ENCODE measurements at places on chromosomes 13 and 19.
A peak's percentile ranks its signal among the peaks of the same experiment; 100 is the strongest.

DNA sequence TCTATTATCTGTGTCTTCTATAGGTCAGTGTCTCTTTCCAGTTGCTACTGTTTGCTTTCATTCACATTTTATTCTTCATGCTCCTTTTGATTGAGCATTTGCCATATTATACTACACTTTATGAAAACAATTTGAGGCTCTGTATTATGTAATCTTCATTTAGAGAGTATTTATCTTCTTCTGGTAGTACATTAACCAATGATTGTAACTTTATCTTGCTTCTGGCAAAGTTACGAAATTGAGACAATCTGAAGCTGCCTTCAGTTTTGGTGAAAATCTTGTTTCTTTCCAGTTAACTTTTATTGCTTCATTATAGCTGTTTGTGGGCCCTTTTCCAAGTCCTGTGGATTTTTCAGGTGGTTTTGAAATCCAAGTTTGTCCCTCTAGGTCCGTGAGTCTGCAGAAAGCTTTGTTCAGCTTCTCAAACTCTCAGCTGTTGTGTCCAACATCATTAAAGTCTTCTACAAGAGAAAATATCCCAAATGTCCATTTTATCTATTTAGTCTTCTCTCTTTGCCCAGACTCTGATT, 1255.4 kb upstream of the SPRY2 start:
- ATAC-seq: no peak

DNA sequence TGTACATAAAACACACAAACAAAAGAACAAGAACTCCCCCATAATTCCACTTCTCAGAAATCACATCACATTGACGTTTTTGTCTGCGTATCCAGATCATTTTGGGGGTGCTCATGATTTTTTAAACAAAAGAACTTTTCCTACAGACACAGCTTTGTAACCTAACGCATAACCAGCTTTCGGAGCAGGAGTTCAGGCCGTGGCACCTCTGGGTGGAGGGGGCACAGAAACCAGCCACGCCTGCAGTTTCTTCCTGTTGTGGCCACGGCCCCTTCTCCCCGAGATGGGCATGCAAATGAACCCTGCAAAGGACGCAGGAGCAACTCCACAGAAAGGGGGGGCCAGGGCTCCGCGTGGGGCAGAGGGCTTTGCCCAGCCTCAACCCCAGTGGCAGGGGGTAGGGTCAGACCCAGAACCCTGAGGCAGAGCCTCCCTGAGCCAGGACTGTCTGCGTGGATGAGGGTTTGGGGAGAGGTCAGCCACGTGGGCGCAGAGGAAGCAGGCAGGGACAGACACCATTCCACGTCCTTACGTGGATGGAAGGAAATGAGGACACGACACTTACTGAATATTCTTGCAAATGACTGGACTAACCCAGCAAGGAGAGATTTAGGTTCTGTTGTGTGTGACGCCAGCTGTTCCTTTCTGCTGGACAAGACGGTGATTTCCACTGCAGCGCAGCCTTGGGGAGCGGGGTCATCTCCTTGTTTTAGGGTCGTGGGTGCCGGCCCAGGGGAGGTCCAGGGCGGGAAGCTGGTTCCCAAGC, 64.4 kb downstream of the RASA3 start:
- peak; percentile 62 for ATAC-seq

- ATAC-seq: no peak
Observed at GRCh38 chr19:9187191-9187590, 8.4 kb downstream of the OR7D2 start.

- ATAC-seq: no peak
Observed at GRCh38 chr13:102386461-102386860, 15.4 kb downstream of the FGF14 start.

DNA sequence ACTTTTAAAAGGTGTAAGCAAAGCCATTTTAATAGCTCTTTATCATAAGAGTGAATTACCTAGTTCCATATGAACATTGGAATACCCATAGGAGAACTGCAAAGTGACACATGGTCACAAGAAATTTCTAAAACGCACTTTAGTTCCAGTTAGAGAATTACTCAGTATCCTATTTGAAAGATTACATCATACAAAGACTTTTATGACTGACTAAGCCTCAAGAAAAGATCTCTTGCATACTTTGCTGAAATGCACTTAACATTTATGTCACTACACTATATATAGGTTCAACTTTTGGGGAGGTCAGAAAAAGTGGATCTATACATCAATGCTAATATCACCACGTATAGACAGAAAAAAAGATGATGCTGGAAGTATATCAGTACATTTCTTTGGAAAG, 7.1 kb downstream of the PCDH9 start:
- no peak for ATAC-seq

- ATAC-seq: no peak
Observed at GRCh38 chr13:25231517-25231916, 55.8 kb downstream of the MTMR6 start.

- no peak for ATAC-seq
Observed at GRCh38 chr19:290372-291005, 714 bp downstream of the PLPP2 start.

GRCh38 chr19:17254636-17255035, 8.9 kb upstream of the NR2F6 start:
- ATAC-seq: no peak

GRCh38 chr19:2041433-2041682, 9.7 kb downstream of the MKNK2 start:
- no peak for ATAC-seq

GRCh38 chr13:53411463-53411862, 382.9 kb downstream of the OLFM4 start:
- ATAC-seq: no peak

GRCh38 chr13:22061806-22062391, 391.0 kb downstream of the FGF9 start:
- peak; percentile 60 for ATAC-seq

DNA sequence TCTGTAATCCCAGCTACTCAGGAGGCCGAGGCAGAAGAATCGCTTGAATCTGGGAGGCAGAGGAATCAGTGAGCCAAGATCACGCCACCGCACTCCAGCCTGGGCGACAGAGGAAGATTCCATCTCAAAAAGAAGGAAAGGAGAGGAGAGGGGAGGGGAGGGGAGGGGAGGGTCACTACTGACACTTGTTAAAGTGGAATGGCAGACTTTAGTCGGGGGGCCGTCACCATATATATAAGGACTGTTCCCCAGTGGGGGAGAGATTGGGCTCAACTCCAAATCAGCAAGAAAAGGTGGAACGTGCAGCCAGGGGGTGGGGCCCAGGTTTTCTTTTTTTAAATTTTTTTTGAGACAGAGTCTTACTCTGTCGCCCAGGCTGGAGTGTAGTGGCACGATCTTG, 26.2 kb downstream of the TPT1 start:
- ATAC-seq: peak; percentile 48

DNA sequence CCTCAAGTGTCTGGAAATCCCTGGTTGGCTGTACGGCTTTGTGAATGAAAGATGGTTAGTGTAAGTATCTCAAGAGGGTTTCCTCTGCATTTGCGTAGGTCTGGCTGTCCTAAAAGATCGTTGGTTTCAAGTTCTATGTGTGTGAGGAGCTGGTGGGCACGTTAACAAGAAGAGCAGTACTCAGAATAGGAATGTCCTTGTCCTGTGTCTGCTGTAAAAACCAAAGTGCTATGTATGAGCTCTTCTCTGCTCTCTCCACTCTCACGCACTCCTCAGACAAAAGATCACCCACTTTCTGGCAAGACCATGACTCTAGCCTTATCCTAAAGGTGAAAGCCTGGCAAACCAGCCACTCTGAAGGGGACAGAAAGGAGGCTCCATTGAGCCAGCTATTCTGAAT, 39.1 kb downstream of the USP12 start:
- peak; percentile 74 for ATAC-seq

DNA sequence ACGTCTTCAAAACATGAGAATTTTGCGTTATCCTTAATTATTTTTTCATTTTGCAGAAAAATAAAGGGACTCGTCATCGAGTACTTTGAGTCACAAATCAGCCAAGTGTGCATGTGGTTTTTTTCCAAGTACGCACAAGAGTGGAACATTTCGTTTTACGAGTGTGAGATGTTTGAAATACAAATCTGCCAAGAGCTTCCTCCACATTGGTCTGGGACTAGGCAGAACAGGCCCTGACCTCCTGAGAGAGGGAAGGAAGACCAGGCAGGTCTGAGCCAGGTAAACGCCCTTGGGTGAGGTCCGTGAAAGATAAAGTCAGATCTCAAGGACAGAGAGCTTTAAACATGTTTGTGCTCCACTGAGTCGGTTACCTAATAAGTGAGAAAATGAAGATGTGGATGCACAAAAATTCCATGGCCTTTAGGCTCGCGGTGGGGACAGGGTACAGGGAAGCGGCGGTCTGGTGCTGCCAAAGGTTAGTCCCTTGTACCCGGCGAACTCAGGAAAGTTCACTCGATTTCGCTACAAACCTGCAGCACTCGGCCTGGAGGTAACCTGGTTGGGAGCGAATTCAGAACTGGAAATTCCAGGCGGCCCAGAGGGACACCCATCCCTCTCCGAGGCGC, 473 bp upstream of the ITM2B start:
- ATAC-seq: peak; percentile 44

DNA sequence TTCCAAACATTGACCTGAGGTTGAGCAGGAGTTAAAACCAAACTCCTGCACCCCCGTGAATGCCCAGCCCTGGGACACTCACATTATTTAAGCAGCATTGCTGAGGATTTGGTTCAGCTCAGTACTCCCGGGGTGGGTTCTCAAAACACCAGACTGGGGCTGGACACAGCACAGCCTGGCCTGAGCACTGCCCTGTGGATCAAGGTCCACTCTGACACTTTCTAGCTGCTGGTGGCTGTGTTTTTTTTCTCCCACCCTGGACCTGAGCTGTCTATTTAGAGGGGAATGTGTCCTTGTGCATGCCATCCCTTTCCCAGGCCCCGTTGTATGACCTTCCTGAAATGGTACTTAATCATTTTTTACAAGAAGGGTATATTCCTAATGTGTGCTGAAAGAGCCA, 94.7 kb upstream of the GJB6 start:
- ATAC-seq: no peak

DNA sequence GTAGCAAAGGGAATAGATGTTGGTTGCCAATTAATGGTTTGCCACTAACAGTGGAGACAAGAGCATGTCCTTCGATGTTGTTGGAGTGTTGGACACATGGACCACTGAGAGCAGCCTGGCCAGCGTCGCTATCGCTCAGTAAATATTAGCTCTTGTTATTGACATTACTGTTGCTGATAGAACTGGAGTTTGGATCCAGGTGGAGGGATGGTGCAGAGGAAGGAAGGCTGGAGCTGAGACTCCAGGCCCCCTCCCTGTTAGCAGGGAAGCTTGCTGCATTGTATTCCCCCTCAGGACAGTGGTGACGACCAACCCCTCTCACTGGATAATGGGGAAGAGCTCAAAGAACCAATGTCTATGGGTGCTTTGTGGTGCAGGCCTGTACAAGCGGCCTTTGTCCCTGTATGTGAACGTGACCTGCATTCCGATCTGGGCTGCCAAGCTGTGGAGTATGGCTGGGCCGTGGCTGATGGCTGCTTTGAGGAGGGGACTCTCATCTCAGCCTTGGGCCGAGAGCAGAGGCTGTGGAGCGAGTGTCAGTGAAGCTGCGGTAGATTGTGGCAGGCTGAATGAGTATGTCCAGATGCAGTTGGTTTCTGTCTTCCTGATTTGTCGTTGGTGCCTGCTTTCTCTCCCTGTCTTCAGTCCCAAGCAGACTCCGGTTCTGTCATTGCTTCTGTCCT, 7.0 kb downstream of the CLASRP start:
- no peak for ATAC-seq

DNA sequence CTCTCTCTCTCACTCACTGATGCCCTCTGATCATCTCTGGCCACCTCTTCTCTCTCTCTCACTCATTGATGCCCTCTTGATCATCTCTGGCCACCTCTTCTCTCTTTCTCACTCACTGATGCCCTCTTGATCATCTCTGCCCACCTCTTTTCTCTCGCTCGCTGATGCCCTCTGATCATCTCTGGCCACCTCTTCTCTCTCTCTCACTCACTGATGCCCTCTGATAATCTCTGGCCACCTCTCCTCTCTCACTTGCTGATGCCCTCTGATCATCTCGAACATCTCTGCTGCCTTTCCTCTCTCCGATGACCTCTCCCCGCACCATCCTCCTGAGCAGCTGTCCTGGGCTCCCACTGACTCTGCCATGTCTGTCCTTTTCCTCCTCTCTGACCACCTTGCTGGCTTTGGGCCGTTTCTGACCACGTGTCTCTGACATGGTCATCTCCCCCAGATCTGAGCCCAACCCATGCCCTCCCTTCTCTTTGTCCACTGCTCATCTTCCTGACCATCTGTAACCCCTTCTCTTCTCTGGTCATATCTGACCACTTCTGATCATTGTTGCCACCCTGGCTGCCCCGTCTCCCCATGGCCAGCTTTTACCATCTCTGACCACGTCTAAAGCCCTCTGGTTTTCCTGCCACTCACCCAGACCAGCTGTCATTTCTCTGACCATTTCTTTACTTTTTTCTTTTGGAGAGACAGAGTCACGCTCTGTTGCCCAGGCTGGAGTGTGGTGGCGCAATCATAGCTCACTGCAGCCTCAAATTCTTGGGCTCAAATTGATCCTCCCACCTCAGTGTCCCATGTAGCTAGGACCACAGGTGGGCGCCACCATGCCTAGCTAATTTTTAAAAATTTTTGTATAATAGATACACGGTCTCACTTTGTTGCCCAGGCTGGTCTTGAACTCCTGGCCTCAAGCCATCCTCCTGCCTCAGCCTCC, 2.4 kb downstream of the LRFN3 start:
- no peak for ATAC-seq

- no peak for ATAC-seq
Observed at GRCh38 chr19:3459089-3459881, 21.0 kb downstream of the SMIM24 start.

- ATAC-seq: no peak
Observed at GRCh38 chr19:57816652-57817051, 1.9 kb upstream of the ZNF552 start.

DNA sequence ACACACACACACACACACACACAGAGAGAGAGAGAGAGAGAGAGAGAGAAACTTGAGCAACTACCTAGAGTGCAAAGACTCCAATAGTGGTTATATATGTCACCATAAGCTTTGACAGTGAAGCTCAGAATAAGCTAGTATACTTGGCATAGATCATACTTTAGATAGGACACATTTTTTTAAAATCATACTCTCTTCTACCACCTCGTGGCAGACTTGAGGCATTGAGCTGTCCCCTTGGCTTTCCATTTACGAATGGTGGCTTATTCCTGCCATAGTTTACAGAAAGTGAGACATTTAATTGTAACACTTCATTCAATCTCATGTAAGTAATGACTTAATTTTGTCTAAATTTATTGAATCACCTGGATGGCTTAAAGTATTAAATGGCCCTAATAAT, 108.2 kb downstream of the EDNRB start:
- no peak for ATAC-seq

- peak; percentile 78 for ATAC-seq
Observed at GRCh38 chr13:30145709-30146367, 161.5 kb downstream of the KATNAL1 start.

GRCh38 chr19:12833418-12833737, 1.0 kb downstream of the RTBDN start:
- ATAC-seq: no peak

DNA sequence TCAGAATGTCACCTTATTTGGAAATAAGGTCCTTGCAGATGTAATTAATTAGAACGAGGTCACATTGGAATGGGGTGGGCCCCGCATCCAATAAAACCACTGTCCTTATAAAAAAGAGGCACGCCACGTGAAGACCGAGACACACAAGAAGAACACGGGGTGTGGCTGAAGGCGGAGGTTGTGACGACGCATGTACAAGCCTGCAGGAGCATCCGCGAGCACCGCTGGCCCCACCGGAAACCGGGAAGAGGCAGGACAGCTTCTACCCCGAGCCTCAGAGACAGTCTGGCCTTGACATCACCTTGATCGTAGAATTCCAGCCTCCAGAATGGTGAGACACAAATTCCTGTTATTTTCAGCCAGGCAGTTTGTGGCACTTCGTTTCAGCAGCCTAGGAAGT, 177.9 kb downstream of the COL4A1 start:
- ATAC-seq: no peak

Data from stimulated activated memory B cell treated with anti-CD40 and anti-IgM and Interleukin-4, amounts not matched to agents 10 μg/mL and 1 μg/mL and 100 μg/mL, for 72 hours (primary cell).